Thoracic aorta (tissue), 2 donors: ENCODE measurements at places on chromosomes 3 and 15.

GRCh38 chr3:172989373-172989772 is 151.7 kb downstream of the SPATA16 start:
- no peak overlapping the region for H3K4me3 ChIP-seq
- no peaks in the 10 kb centered on the region for H3K27me3 ChIP-seq
- no peak overlapping the region for H3K27ac ChIP-seq
- H3K4me1 ChIP-seq: no peaks in the 10 kb centered on the region
- no peaks in the 10 kb centered on the region for H3K36me3 ChIP-seq

GRCh38 chr3:14506626-14507304 is 33.4 kb downstream of the GRIP2 start:
- no peaks in the 10 kb centered on the region for H3K36me3 ChIP-seq
- H3K27me3 ChIP-seq: no peaks in the 10 kb centered on the region
- DNase-seq: no peak
- no peak overlapping the region for H3K4me3 ChIP-seq
- no peak overlapping the region for H3K27ac ChIP-seq

DNA sequence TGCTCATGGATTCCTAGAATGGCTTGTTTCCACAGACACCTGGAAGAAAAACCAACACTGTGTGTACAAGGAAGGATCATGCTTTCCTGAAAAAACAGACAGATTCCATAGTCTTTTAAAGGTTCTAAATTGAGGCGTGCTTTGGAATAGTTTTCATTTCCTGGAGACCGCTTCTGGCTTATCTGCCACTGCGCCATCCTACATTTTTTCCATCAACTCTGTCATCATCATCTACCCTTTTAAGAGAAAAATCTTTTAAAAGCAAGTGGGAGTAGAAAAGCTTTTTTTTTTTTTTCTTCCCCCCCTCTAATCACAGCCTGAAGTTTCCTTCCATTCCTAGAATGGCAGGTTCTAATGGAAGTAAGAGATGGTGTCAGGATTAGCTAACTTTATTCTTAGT is 379.4 kb upstream of the C2CD4B start:
- peaks cover 85% of the 10 kb centered on the region for H3K4me1 ChIP-seq
- peak overlapping the region; percentile 55 for H3K27ac ChIP-seq
- no peaks in the 10 kb centered on the region for H3K36me3 ChIP-seq

GRCh38 chr3:42442640-42443039 is 32.2 kb upstream of the LYZL4 start:
- no peaks in the 10 kb centered on the region for H3K4me1 ChIP-seq
- H3K4me3 ChIP-seq: no peak overlapping the region
- no peaks in the 10 kb centered on the region for H3K27me3 ChIP-seq
- no peak overlapping the region for H3K27ac ChIP-seq
- no peak for DNase-seq
